ENCODE measurements at places on chromosomes 2 and 18.

GRCh38 chr2:217074576-217075255 is 214.9 kb upstream of the TNP1 start:
- H3K4me1 ChIP-seq = peaks cover 11% of the 10 kb centered on the region
- peak; percentile 39 for DNase-seq
- no peak overlapping the region for H3K27ac ChIP-seq

- no peaks in the 10 kb centered on the region for H3K36me3 ChIP-seq
- no peaks in the 10 kb centered on the region for H3K4me1 ChIP-seq
- peak; percentile 3 for DNase-seq
- no peaks in the 10 kb centered on the region for H3K27me3 ChIP-seq
- H3K27ac ChIP-seq = no peak overlapping the region
Measured at GRCh38 chr2:187117483-187117882, 268.5 kb upstream of the ZSWIM2 start.

- no peaks in the 10 kb centered on the region for H3K4me1 ChIP-seq
- H3K36me3 ChIP-seq = no peaks in the 10 kb centered on the region
- no peak overlapping the region for H3K4me3 ChIP-seq
- peak; percentile 58 for DNase-seq
- no peaks in the 10 kb centered on the region for H3K27me3 ChIP-seq
Measured at GRCh38 chr2:62287899-62288880, 92.3 kb downstream of the B3GNT2 start.

- no peak overlapping the region for H3K4me3 ChIP-seq
- H3K36me3 ChIP-seq = no peaks in the 10 kb centered on the region
- H3K27me3 ChIP-seq = peaks cover 8% of the 10 kb centered on the region
- H3K27ac ChIP-seq = no peak overlapping the region
- no peak for DNase-seq
Measured at GRCh38 chr2:176959614-176960013, 253.0 kb upstream of the HNRNPA3 start.

DNA sequence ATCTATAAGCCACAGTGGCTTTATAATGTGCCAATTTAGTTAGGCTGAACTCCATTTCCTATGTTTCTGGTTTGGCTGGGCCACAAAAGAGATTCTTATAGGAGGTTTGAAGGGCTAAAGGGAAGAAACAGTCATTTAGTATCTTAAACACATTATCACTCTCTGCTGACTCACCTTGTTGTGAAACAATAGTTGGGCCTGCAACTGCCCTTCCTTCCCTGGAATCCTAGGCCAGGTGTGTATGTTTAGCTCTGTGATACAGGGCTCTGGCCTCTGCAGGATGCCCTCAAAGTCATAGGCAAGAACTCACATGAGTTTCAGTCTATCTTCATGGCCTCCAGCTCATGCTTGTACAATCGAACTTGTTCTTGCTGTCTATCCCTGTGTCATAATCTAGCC is 400.0 kb upstream of the CELF4 start:
- no peaks in the 10 kb centered on the region for H3K4me1 ChIP-seq
- H3K36me3 ChIP-seq = no peaks in the 10 kb centered on the region
- H3K27me3 ChIP-seq = no peaks in the 10 kb centered on the region
- no peak for DNase-seq
- H3K4me3 ChIP-seq = no peak overlapping the region

DNA sequence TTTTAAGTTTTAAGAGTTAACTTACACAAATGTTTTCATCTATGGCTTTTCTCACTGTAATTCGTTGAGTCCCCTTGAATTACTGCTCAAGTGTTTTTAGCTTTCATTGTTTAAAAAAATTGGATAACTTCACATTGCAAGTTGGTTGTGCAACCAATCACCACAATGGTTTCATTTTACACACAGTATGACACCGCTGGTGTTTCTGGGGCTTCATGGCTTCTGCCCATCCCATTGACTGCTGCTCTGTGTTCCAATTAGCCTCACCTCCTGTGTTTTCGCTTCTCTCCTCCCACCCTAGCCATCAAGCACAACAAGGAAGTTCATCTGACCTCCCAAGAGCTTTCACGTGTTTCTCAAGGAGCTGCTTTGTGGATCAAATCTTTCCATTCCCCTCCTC is 199.1 kb upstream of the CHAC2 start:
- no peak overlapping the region for H3K27ac ChIP-seq
- H3K4me3 ChIP-seq = no peak overlapping the region
- H3K27me3 ChIP-seq = peaks cover 7% of the 10 kb centered on the region
- no peak for DNase-seq

DNA sequence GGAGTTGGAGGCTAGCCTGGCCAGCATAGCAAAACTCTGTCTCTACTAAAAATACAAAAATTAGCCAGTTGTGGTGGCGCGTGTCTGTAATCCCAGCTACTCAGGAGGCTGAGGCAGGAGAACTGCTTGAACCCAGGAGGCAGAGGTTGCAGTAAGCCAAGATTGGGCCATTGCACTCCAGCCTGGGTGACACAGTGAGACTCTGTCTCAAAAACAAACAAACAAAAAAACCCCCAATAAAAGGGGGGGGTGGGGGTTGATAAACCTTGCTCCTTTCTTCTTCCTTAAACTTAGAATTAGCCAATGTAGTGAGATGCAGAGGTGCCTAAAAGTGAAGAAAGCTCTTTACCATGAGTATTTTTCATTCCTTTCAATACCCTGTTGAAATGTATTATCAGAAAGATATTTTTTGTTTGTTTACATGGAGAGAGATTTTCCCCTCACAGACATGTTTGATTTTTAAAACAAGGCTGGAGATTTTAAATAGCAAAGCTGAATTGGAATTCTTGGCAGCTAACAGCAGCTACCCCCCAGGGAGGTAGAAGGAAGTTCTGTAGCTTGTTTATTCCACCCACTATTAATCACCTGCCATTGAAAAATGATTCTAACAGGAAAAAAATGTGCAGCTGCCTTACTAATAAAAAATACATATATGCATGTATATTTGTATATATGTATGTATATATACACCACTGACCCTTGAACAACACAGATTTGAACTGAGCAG is 48.6 kb downstream of the GYPC start:
- no peaks in the 10 kb centered on the region for H3K36me3 ChIP-seq
- no peaks in the 10 kb centered on the region for H3K4me1 ChIP-seq
- peaks cover 2% of the 10 kb centered on the region for H3K27me3 ChIP-seq
- H3K27ac ChIP-seq = no peak overlapping the region

GRCh38 chr2:175227393-175227792 is 45.9 kb upstream of the ATP5MC3 start:
- no peak overlapping the region for H3K4me3 ChIP-seq
- no peaks in the 10 kb centered on the region for H3K36me3 ChIP-seq
- H3K27ac ChIP-seq = no peak overlapping the region
- H3K27me3 ChIP-seq = peaks cover 22% of the 10 kb centered on the region
- no peak for DNase-seq

GRCh38 chr2:72147303-72147971 is at the start of gene CYP26B1:
Gene CYP26B1, minus strand, starts transcription at chr2:72147862. Its CDS starts 28 bp downstream, at chr2:72147834.
- DNase-seq = peak; percentile 46
- no peak within 1 kb of the TSS for H3K27ac ChIP-seq
- no peaks in the 10 kb centered on the region for H3K36me3 ChIP-seq
- H3K27me3 ChIP-seq = peaks cover 60% of the 10 kb centered on the region
- peak within 1 kb of the TSS; percentile 71 for H3K4me3 ChIP-seq

DNA sequence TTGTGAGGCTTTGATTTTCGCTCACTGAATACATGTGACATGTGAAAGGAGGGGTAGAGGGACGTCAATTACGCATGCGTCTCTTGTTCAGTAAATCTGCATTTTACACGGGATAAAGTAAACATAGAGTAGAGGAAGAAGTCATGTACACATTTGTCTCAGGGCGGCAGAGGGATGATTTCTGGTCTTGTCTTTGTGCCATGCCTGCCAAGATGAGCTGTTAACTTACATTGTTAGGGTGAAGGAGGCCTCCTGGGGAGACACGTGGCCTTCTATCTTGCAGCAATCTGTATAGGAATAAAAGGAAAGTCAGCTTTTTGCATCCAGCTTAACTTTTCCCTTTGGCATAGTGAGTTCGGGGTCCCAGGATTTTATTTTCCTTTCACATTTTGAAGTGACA is 106.3 kb downstream of the LDLRAD4 start:
- DNase-seq = no peak
- no peak overlapping the region for H3K27ac ChIP-seq
- no peaks in the 10 kb centered on the region for H3K36me3 ChIP-seq
- no peaks in the 10 kb centered on the region for H3K4me1 ChIP-seq

- H3K27ac ChIP-seq = peak overlapping the region; percentile 89
- H3K36me3 ChIP-seq = peaks cover 17% of the 10 kb centered on the region
- H3K27me3 ChIP-seq = no peaks in the 10 kb centered on the region
- peaks cover 39% of the 10 kb centered on the region for H3K4me1 ChIP-seq
Measured at GRCh38 chr2:190882411-190882766, 1.8 kb downstream of the GLS start.

GRCh38 chr18:57029761-57030160 is 117.1 kb upstream of the BOD1L2 start:
- H3K27ac ChIP-seq = no peak overlapping the region
- no peaks in the 10 kb centered on the region for H3K27me3 ChIP-seq
- DNase-seq = no peak
- H3K4me3 ChIP-seq = no peak overlapping the region

- no peaks in the 10 kb centered on the region for H3K27me3 ChIP-seq
- no peak overlapping the region for H3K27ac ChIP-seq
- DNase-seq = no peak
- no peaks in the 10 kb centered on the region for H3K4me1 ChIP-seq
- H3K4me3 ChIP-seq = no peak overlapping the region
- no peaks in the 10 kb centered on the region for H3K36me3 ChIP-seq
Measured at GRCh38 chr2:195164930-195165329, 492.1 kb upstream of the SLC39A10 start.

GRCh38 chr2:237996021-237996593 is 29.3 kb downstream of the UBE2F start:
- H3K27ac ChIP-seq = peak overlapping the region; percentile 19
- DNase-seq = peak; percentile 75
- H3K27me3 ChIP-seq = no peaks in the 10 kb centered on the region

DNA sequence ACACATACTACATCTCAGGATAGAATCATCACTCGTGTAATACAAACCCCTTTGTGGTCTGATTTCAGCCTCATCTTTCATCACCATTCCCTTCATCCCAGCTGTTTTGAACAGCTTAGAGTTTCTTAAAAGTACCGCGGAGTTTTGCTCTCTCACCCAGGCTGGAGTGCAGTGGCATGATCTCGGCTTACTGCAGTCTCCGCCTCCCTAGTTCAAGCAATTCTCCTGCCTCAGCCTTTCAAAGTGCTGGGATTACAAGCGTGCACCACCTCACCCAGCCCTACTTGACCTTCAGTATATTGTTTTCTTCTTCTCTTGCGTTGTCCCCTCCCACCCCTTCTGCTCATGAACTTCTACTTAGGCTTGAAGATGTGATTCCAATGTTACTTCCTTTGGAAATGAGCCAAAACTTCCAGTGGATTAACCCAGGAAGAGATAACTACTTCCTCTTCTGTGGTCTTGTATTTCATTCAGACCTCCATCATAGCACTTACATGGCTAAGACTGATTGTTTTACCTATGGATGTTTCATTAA is 15.8 kb downstream of the ERLEC1 start:
- H3K36me3 ChIP-seq = peaks cover 68% of the 10 kb centered on the region
- no peak overlapping the region for H3K4me3 ChIP-seq
- DNase-seq = no peak
- no peak overlapping the region for H3K27ac ChIP-seq
- H3K27me3 ChIP-seq = no peaks in the 10 kb centered on the region
